Karpas-422 (cell line): ENCODE measurements at places on chromosomes 3 and 15.

- H3K27me3 ChIP-seq, result no peaks in the 10 kb centered on the region
- H3K36me3 ChIP-seq, result no peaks in the 10 kb centered on the region
- no peak overlapping the region for H3K4me3 ChIP-seq
- H3K4me1 ChIP-seq, result no peaks in the 10 kb centered on the region
Measured at GRCh38 chr15:48603922-48604321, 41.6 kb downstream of the FBN1 start.

DNA sequence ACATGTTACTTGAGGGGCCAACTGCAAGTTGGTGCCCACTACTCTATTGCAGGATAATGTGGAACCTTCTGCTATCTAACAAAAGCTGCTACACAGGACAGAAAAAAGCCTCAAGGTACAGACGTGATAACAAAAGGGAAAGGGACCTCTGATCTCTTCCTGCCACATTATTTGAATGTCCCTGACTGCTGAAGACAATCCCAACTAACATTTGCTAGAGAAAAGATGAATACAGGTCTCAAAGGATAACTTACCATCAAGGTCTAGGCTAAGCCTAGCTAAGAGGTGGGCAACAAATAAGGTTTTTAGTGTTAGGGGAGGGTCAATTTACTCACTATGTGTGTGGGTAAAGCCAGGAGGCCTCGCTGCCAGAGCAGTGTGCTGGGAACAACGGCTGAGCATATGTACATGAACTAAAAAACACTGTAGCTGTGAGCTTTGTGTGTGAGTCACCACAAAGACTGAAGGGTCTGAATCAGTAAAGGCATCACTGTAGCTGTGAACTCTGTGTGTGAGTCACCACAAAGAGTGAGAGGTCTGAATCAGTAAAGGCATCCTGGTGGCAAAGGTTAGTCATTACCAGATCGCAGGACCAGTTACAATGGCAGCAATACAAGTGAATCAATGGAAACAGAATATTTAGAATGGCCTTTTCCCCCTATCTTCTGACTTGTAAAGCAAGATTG is 111.7 kb downstream of the LMLN start:
- no peaks in the 10 kb centered on the region for H3K27me3 ChIP-seq
- H3K27ac ChIP-seq, result no peak overlapping the region
- no peak overlapping the region for H3K4me3 ChIP-seq
- peaks cover 4% of the 10 kb centered on the region for H3K4me1 ChIP-seq

DNA sequence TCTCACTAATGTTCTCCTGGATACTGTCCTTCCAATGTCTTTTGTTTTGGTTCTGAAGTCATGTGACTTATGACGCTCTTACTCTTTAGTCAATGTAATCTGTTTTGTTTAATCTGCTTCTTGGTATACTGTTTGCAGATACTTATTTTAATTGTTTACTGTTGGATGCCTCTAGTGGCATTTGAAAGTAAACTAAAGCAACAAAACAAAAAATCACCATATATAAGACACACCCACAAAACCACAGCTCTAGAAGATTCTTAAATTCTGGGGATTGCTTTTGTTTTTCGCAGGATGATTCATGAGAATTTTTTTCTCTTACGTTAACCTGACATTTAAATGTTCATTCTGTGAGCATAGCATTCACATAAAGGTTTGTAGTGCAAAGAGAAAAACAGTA is 16.8 kb downstream of the SLC25A26 start:
- H3K36me3 ChIP-seq, result peaks cover 19% of the 10 kb centered on the region
- H3K4me1 ChIP-seq, result no peaks in the 10 kb centered on the region
- DNase-seq, result no peak
- H3K4me3 ChIP-seq, result no peak overlapping the region
- H3K27me3 ChIP-seq, result no peaks in the 10 kb centered on the region

DNA sequence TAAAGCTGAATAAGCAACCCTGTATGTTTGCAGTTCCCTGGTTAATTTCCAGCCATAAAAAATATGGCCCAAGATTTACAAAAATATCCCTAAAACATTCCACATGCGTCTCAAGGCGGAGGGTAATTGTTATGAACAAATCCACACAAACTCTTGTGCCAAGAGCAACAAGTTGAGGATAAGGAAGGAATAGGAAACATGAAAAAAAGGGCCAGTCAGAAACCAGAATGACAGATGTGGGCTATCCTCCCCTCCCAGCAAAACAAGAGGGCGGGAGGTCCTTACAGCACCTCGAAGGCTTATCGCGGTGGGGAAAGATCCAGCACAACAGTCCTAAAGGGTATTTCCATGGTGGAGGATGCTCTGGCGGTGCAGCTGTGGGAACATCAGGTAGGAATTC is 155.6 kb upstream of the HES1 start:
- no peak overlapping the region for H3K4me3 ChIP-seq
- no peak overlapping the region for H3K27ac ChIP-seq
- no peaks in the 10 kb centered on the region for H3K27me3 ChIP-seq
- H3K4me1 ChIP-seq, result peaks cover 3% of the 10 kb centered on the region; the same call in 1 of the 2 replicates
- no peak for DNase-seq

- no peaks in the 10 kb centered on the region for H3K27me3 ChIP-seq
- H3K4me1 ChIP-seq, result peaks cover 10% of the 10 kb centered on the region
- H3K4me3 ChIP-seq, result no peak overlapping the region
- no peak overlapping the region for H3K27ac ChIP-seq
- no peak for DNase-seq
- H3K36me3 ChIP-seq, result no peaks in the 10 kb centered on the region
Measured at GRCh38 chr3:140153736-140154135, 218.8 kb downstream of the CLSTN2 start.

- H3K36me3 ChIP-seq, result no peaks in the 10 kb centered on the region
- H3K27ac ChIP-seq, result no peak overlapping the region
- H3K4me1 ChIP-seq, result no peaks in the 10 kb centered on the region
- H3K27me3 ChIP-seq, result no peaks in the 10 kb centered on the region
Measured at GRCh38 chr3:8739757-8740504, 6.3 kb downstream of the CAV3 start.

DNA sequence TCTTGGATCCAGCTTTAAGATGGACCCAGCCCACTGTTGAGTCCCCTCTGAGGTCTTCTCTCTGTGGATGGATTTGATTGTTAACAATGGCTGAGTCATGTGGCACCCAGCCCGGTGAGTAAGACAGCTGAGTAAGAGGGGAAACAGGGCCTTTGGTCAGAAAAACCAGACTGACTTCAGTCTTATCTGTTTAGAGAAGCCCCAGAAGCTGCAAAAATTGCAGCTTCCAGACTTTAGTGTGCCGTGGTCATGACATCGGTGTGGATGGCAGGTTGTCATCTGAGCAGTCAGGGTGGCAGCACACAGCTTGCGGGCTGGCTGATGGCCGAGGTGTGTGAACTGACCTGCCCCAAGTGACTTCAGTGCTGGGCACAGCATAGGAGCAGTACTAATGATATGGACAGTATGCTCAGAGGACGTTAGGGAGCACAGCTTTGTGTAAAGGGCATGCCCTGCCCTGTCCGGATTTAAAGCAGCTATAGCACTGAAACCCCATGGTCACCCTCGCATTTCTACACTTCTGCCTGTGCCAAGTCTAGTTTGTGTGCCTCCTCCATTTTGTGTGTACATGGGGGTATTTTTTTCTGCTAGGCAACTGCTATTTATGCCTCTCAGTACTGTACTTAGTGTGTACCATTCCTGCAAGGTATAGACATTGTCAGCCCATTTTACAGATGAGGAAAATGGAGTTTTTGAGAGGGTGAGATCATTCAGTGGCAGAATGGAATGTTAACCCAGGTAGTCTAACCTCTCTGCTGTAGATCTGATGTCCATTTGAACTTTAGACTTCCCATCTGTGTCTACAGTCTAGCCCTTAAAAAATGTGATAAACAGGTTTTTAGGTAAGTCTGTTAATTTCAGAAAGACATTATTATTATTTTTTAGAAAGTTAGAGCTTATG is 44.4 kb downstream of the FLNB start:
- no peaks in the 10 kb centered on the region for H3K36me3 ChIP-seq
- no peak overlapping the region for H3K27ac ChIP-seq
- no peak for DNase-seq
- H3K27me3 ChIP-seq, result no peaks in the 10 kb centered on the region

GRCh38 chr15:65062726-65063125 is 5.1 kb downstream of the RASL12 start:
- H3K27ac ChIP-seq, result no peak overlapping the region
- DNase-seq, result no peak
- no peak overlapping the region for H3K4me3 ChIP-seq
- no peaks in the 10 kb centered on the region for H3K27me3 ChIP-seq
- no peaks in the 10 kb centered on the region for H3K36me3 ChIP-seq
- H3K4me1 ChIP-seq, result no peaks in the 10 kb centered on the region

GRCh38 chr3:79167651-79168416 is 600.0 kb downstream of the ROBO1 start:
- no peaks in the 10 kb centered on the region for H3K36me3 ChIP-seq
- H3K27ac ChIP-seq, result no peak overlapping the region
- no peak for DNase-seq
- H3K4me3 ChIP-seq, result no peak overlapping the region
- no peaks in the 10 kb centered on the region for H3K4me1 ChIP-seq
- no peaks in the 10 kb centered on the region for H3K27me3 ChIP-seq

DNA sequence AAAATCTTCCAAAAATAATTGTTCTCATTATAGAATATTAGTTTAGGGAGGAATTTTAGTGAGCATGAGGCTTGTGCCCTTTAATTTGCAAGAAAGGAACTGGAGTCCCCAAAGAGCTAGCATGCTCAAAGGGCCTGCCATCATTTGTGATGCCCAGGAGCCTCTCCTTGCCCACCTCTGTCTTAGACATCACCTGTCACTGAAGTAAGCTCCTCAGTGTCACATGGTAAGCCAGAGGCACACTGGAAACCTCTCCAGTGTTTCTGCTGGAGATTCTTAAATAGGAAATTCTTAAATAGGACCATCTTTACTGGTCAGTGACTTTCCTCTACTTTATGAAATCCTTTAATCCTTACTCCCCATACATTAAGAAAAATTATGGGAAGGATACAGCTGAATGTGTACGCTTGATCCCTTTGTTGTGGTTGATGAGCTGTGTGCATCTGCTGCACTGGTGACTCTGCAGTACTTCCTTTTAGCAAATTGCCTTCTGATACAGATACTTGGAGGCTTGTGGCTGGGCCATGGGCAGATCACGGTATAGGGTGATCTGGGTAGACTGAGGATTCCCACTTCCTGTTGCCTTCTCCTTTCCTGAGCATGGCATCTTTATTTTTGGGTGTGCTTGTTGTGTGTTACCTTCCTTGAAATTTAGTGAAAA is 197.4 kb downstream of the KLHL25 start:
- no peak for DNase-seq
- H3K27me3 ChIP-seq, result no peaks in the 10 kb centered on the region
- no peak overlapping the region for H3K27ac ChIP-seq
- H3K4me3 ChIP-seq, result no peak overlapping the region
- peaks cover 5% of the 10 kb centered on the region; the same call in 1 of the 2 replicates for H3K36me3 ChIP-seq

DNA sequence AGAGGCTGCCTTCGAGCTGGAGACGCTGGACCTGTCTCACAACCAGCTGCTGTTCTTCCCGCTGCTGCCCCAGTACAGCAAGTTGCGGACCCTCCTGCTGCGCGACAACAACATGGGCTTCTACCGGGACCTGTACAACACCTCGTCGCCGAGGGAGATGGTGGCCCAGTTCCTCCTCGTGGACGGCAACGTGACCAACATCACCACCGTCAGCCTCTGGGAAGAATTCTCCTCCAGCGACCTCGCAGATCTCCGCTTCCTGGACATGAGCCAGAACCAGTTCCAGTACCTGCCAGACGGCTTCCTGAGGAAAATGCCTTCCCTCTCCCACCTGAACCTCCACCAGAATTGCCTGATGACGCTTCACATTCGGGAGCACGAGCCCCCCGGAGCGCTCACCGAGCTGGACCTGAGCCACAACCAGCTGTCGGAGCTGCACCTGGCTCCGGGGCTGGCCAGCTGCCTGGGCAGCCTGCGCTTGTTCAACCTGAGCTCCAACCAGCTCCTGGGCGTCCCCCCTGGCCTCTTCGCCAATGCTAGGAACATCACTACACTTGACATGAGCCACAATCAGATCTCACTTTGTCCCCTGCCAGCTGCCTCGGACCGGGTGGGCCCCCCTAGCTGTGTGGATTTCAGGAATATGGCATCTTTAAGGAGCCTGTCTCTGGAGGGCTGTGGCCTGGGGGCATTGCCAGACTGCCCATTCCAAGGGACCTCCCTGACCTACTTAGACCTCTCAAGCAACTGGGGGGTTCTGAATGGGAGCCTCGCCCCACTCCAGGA is 21.1 kb downstream of the NRROS start:
- H3K4me3 ChIP-seq, result no peak overlapping the region
- no peak for DNase-seq
- no peak overlapping the region for H3K27ac ChIP-seq
- no peaks in the 10 kb centered on the region for H3K36me3 ChIP-seq
- H3K27me3 ChIP-seq, result no peaks in the 10 kb centered on the region

GRCh38 chr3:181568248-181568647 is 143.5 kb upstream of the SOX2 start:
- DNase-seq, result no peak
- H3K4me1 ChIP-seq, result no peaks in the 10 kb centered on the region
- no peaks in the 10 kb centered on the region for H3K27me3 ChIP-seq
- H3K27ac ChIP-seq, result no peak overlapping the region
- H3K36me3 ChIP-seq, result no peaks in the 10 kb centered on the region
- H3K4me3 ChIP-seq, result no peak overlapping the region

DNA sequence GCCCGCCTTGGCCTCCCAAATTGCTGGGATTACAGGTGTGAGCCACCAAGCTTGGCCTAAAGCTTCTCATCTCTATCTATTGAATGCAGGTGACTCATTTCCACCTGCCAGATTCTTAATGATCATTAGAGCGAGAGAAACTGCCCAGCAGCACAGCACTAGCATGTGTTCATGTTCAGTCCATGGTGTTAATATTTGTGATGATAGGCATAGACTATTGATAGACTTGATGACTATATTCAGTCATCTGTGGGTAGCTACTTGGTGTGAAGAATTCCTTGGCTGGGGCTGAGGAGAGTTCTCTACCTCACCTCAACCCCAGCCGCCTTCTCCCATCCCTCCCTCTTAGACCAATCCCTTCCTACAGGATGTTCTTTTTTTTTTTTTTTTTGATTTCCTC is 60.0 kb downstream of the ST6GAL1 start:
- H3K27me3 ChIP-seq, result no peaks in the 10 kb centered on the region
- peaks cover 98% of the 10 kb centered on the region for H3K4me1 ChIP-seq
- DNase-seq, result no peak

DNA sequence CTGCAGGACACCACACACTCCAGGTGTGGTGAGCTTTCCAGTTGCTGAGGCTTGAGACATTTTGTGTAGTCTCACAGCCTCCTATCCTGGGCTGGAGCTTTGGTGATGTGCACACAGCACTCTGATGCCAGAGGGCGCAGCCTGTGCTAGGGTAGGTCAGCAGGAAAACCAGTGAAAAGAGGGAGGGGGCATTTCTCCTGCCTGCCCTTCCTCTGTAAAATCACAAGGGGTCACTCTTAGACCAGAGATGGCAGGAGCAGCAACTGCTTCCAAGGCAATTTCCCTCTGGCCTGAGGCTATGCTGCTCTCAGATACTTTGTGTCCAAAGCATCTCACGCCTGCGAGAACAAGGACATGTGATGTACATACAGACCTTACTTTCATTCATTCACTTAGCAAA is 16.5 kb upstream of the MUSTN1 start:
- H3K36me3 ChIP-seq, result peaks cover 3% of the 10 kb centered on the region; the same call in 1 of the 2 replicates
- peak; percentile 78 for DNase-seq
- H3K27me3 ChIP-seq, result no peaks in the 10 kb centered on the region
- H3K4me1 ChIP-seq, result no peaks in the 10 kb centered on the region
- no peak overlapping the region for H3K27ac ChIP-seq

- H3K4me3 ChIP-seq, result no peak overlapping the region
- peaks cover 7% of the 10 kb centered on the region for H3K4me1 ChIP-seq
- no peaks in the 10 kb centered on the region for H3K27me3 ChIP-seq
- H3K36me3 ChIP-seq, result no peaks in the 10 kb centered on the region
- DNase-seq, result peak; percentile 57
Measured at GRCh38 chr3:98540346-98540745, 8.6 kb downstream of the GPR15 start.
